ENCODE measurements at places on chromosomes 7 and 10.

DNA sequence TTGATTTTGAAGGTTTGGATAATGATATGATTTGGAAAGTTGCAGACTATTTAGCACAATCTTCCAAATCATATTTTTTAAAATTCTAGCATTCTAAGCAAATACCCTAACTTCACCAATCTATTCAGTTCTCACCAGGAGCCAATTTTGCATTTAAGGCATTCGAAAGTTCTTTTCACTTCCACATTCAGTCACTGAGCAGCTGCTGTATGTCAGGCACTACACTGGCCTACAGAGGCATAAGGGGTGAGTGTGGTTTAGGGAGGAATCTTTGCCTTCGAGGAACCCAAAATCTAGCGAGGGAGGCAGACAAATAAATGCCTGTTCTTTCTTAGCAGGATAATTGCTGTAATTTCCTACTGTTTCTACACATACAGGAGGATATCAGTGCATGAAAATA is 10.7 kb upstream of the UCN3 start:
- DNase-seq: no peak

DNA sequence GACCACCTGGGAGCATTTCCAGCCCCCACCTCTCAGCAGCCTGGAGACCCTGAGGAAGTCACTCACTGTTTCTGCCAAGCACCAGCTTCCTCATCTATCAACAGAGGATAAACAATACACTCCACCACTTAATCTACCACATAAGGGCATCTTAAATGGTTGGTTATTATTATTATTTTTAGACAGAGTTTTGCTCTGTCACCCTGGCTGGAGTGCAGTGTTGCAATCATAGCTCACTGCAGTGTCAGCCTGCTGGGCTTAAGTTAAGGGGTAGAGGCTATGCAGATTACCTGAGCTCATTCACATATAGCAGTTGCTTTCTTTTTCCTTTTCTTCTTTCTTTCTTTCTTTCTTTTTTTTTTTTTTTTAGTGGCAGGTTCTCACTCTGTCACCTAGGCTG is 59.5 kb upstream of the ELN start:
- no peak for DNase-seq

DNA sequence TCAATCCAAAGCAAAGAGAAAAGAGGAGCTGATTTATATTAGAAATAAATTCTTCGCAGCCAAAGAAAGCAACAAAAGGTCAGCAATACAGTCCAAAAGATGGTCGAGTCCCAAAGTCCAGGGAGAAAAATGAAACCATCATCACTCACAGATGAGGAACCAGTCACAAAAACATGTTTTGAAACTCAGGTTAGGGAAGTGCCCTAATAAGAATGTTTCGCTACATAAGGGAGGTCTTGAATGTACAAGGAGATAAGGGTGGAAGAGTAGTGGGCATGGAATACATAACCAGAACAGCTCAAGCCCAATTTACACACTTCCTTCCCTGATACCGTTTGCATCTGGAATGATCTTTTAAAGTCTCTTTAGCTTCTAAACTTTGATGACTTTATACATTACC is 53.6 kb downstream of the VPS41 start:
- DNase-seq: no peak

GRCh38 chr10:122290334-122290733 is 19.2 kb downstream of the BTBD16 start:
- DNase-seq: no peak

GRCh38 chr7:41065663-41066062 is 637.2 kb downstream of the INHBA start:
- DNase-seq: no peak

- DNase-seq: peak; percentile 71
Observed at GRCh38 chr10:124539935-124540641, 78.5 kb downstream of the LHPP start.

GRCh38 chr7:105267244-105267643 is 121.5 kb downstream of the SRPK2 start:
- no peak for DNase-seq

DNA sequence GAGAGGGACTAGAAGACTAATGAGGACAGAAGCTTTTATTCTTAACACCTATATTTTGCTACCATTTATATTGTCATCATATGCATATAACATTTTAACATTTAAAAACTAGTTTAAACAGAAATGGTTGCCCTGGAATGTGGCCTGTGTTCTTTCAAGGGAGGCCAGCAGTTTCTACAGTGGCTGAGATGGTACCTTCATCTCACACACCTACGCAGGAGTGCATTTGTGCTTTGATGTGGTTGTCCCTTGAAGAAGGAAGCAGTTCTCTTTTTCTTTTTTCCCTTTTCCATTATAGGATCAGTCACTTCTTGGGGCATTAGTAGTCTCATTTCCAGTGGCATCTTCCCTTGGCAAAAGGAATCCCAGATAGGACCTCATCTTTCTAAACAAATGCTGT is 38.9 kb downstream of the KIAA1217 start:
- DNase-seq: no peak

DNA sequence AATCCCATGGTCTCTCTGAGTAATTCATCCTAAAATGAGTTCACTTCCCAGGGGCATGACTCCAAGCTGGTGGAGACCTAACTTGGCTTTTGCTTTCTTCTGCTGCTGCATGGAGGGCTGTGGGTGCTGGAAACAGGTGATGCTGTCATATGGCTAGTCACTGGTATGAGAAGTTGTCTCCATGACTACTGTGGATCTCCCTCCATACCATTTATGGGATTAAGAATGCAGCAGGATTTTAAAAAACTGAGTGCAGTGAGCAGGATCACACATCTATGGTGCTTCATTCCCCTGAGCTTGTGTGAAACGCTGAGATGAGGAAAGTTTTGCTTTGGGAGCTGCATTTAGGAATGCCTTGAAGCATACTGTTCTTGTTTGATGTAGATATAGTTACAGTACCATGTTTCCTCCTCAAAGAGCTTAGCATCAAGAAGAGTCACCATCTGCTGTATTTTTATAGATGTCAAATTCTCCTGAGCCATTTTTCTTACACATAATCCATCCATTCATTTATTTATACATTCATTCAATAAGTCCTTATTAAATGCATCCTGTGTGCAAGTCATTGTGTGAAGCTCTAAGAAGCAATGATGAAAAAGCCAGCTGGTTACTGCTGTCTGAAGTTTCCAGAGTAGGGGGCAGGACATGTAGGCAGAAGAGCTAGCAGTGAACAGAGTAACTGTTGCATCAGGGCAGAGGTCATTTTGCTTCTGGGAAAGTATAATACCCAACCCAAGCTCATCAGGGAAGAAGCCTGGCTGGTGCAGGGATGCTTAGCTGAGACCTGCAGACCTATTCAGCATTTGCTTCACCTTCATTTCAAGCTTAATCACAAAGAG is 534.8 kb downstream of the AUTS2 start:
- no peak for DNase-seq

- DNase-seq: no peak
Observed at GRCh38 chr7:106471686-106472440, 187.1 kb upstream of the NAMPT start.

DNA sequence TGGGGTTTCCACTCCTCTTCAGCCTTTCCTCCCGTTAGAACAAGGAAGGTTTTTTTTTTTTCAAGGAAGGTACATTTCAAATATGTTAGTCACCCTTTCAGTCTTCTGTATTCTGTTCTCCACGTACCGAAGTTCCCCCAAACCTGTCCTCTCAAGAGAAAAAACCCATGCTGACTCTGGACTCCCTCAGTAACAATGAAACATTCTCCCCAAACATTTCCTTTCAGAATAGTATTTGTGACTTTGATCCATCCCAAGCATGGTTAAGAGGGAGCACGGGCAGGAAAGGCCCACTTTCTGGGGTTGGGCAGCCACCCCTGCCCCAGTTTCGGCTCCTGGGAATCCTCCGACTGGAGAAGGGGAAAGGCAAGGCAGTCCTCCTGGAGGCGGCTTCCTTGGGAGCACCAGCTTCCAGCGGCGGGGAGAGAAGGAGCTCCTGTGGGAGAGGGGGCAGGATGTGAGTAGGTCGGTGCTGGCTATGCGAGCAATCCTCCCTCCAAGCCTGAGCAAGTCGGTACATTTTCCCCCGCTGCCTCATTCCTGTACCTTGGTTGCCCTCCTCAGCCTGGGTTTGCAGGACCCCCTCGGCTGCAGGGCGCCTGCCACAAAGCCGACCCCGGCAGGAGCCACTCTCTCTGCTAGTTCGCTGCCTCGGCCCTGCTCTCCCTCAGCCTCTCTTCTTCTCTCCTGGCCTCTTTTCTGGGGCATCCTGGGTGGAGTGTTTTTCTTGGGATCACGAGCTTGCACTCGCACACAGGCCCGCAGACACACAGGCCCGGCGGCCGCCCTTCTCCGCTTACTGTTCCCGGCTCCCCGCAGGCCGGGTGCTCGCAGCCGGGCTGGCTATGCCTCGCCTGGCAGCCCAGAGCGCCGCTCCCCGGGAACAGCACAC is 2.1 kb upstream of the HOXA1 start:
- DNase-seq: no peak

GRCh38 chr7:158394936-158395335 is 192.7 kb downstream of the PTPRN2 start:
- peak; percentile 7 for DNase-seq

DNA sequence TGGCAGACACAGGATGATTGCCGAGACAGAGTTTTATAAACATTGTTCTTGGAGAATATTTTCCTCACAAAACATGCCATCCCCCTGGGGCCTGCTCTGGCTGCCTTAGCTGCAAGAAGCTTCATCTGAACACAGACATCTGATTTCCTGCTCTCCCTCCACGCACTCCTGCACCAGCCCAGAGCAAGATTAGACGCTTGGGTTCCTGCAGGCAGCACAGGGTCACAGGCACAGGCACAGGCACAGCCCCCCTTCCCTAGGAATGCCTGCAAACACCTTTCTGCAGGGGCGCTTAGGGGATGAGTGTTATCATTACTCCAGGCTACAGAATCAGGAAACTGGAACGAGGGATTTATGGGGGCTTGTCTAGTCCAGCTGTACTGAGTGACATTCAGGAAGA is 450.3 kb downstream of the GRID1 start:
- DNase-seq: no peak

DNA sequence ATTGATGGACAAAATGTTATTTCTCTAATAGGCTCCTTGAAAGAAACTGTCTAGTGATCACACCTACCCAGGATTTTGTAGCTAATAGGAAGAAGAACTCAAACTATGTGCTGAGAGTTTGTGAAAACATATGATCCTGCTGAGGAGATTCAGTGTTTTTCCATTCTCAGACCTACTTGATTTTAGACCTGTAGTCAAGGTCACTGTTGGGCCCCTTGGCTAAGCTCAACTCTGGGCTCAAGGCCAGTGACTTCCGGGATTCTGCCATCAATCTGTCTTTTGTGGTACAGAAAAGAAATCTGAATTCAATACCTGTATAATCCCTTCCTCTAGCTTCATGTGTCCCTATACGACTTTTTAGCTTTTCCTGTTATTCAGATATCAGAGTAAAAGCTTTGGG is 79.7 kb upstream of the FERD3L start:
- DNase-seq: no peak

DNA sequence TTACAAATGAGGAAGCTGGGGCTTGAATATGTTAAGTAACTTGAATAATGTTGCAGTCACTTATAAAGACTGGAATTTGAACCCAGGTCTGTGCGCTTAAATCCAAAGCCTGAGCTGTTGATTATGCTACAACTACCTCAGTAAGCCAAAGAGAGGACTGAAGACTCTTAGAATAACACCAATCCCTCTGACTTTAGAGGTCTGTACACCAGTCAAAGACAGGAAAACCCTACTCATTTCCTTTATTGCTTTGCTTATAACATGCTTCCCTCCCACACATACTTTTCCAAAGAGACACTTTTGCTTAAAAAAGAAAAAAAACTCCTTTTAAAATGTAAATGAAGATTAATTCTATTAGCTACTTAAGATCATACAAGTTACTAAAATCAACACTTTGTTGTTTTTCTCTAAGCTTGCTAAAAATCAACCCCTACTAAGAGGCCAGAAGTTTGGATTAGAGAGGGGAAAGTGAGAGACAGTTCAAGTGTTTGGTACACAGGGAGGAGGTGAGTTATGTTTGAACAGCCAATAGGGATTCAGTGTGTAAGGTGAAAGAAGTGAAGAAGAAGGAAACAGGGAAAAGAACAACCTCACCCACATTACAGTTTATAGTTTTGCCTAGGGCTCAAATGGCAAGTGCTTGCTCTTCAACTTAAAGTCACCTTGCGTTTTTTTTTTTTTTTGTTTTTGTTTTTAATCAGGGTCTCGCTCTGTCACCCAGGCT is 74.8 kb downstream of the MDH2 start:
- no peak for DNase-seq

GRCh38 chr7:54249686-54250085 is 292.5 kb upstream of the VSTM2A start:
- DNase-seq: no peak

GRCh38 chr7:42448901-42449300 is 211.9 kb upstream of the GLI3 start:
- no peak for DNase-seq

DNA sequence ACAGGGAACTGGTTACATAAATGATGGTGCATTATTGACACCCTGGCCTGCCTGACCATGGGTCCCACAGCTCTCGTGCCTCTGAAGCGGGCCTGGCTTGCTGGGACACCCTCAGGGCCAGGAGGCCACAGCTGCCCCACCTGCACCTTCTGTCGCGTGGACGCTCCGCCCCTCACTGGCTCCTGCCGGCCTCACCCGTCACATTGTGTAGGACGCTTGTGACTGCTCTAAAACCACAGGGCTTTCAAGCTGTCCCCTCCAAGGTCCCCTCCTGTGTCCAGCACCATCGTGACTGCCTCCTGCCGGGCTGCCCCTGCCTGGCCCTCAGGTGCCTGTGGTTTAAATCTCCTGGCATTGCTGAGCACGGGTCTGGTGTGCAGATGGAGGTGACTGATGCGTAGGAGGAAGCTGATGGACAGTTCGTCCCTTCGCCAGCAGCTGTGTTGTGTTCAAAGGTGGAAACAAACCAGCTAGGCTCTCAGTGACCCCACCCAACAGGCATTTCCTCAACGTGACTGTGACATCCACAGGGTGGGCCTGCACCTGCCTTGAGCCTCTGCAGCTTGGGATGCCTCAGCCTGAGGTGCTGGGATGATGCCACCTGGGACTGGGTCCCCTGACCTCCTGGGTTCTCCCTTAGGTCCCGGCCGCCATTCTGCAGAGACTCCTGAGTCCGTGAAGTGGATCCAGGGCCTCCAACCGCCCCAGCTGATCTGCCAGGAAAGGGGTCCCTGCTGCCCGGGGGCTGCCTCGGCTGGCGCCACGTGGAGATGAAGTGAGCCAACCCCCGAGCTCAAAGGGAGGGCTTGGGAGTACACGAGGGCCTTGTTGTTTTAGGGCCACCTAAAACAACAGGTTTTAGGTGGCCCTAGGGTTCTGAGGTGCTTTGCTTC is 148.5 kb downstream of the WDR37 start:
- no peak for DNase-seq

DNA sequence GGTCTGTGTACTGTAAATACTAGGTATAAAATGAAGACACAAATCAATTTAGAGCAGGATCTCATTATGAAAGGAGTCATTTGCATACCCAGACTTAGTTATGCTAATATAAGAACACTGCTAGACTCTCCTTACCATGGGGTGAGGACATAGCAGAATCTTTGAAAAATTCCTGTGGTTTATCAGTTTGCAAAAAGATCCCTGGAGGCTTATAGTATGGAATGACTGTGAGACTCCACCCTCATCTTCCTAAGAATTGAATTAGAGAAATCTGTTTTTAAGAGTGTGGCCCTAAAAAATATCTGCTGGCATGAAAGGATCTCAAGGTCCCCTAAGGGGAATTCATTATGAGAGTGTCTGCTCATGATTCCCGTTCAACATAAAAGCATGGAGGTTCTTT is 63.2 kb downstream of the WNT2 start:
- DNase-seq: no peak

GRCh38 chr10:68406815-68407548 is at the start of gene RUFY2:
Gene RUFY2 (minus strand): TSS chr10:68407277. CDS start chr10:68407189, 88 bp downstream.
- peak; percentile 45 for DNase-seq

GRCh38 chr10:101258179-101258885 is 29.1 kb upstream of the LBX1 start:
- no peak for DNase-seq

GRCh38 chr7:123682690-123683089 is 27.0 kb downstream of the LMOD2 start:
- DNase-seq: peak; percentile 16
